ENCODE measurements at places on chromosomes 12 and 14.

- no peak for DNase-seq
Observed at GRCh38 chr14:99513183-99513694, 32.0 kb downstream of the CCNK start.

DNA sequence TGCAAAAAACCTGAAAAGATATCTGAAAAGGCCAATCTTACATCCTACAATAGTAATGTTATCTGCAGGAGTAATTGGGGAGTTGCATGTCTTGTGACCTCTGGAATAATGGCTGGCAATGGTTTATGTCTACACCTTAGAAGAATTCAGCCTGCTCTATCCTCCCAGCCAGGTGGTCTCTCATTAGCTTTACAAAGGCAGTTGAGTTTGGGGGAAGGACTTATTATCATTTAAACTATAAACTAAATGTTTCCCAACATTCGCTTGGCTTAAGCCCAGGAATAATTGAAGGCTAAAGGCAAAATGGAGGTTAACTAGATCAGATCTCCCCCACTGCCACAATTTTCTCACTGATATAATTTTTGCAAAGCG, 158.4 kb upstream of the SFSWAP start:
- DNase-seq, result no peak

DNA sequence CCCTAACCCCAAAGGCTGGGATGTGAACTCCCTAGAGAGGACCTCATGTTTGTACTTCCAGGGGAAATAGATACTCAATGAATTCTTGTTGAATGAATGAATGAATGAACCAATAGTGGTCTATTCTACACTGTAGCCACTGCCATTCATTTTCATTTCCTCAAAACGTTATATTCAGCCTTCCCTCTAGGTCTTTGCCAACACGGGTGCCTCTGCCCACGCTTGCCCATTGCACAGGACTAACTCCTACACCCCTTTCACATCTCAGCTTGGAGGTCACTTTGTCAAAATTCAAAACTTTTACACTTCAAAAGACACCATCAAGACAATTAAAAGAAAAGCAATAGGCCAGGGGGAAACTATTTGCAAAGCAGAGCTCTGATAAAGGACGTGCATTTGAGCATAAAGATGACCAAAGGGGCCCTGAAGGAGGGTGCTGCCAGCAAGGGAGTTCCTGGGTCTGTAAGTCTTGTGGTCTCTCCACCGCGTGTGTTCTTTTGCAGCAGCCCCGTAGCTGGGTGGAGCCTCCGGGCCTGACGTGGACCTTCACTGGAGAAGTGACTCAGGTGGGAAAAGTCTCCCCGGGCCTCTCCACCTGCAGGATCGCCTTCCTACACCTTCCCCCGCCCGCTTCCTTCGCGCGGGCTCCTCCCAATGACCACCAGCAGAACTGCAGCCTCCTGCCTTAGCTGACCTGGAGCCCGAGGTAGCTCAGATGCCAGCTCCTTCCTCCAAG, 31.5 kb downstream of the TMEM63C start:
- no peak for DNase-seq

DNA sequence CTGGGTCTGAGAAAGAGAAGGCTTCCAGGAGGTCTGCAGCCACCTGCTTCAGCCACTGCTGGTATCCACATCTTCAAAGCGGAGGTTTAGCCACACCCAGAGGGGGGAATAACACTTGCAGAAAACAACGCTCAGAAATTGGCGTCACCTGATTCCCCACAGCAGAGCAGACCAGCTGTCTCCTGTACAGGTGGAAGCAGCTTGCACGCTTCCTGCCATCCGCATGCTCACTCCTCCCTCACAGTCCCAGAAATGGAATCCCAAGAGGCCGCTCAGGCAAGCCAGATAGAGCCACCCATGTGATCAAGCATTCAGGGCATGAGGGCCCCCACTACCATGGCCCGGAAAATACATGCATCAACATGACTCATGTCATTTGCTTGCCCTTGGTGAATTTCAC, 112.2 kb upstream of the DIO3 start:
- no peak for DNase-seq

DNA sequence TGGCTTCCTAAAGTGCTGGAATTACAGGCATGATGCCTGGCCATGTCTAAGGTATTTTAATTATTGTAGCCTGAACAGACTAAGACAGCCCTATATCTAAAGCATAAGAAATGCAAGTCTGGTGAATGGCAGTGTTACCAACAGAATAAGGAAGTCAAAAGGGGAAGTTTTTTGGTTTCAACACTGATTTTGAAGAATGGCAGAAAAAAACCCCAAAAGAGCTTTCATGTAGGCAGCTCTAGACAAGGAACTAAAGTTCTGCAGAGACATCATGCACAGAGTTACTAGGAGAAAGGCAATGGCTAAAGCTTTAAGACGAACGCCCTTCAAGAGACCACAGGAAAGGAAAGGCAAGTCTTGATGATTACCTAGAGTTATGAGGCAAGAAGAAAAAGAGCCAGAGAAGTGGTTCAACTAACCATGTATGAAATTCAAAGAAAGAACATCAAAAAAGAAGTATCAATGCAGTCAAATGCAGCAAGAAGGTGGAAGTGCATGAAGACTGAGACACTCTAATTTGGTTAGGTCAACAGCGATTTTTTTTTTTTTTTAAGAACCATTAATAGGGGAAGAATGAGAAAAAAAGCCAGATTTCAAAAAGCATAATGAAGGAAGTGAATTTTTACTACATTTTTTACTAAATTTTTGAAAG, 50.8 kb downstream of the RPS6KA5 start:
- no peak for DNase-seq

DNA sequence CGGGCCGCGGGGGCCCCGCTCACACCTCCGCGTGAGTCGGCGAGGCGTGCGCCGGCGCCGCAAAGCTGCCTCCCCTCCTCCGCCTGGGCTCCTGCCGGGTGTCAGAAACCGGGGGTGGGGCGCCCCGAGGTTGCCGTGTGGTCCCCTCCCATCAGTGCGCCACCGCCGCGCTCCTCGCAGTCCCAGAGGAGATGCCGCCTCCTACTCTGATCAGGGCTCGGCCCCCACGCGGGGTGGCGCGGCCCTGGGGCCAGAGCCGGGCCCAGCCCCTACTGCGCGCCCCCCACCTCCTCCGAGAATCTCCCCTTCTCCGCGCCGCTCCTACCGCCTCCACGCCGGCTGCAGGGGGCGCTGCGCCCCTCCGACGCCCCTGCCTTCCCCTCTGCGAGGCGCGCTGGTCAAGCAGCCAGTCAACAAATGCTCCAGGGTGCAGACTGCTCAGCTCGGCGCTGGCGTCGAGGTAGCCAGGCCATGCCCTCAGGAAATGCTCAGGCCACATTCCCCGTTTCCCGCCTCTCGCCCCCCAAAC, 467 bp upstream of the JAG2 start:
- peak; percentile 40 for DNase-seq

DNA sequence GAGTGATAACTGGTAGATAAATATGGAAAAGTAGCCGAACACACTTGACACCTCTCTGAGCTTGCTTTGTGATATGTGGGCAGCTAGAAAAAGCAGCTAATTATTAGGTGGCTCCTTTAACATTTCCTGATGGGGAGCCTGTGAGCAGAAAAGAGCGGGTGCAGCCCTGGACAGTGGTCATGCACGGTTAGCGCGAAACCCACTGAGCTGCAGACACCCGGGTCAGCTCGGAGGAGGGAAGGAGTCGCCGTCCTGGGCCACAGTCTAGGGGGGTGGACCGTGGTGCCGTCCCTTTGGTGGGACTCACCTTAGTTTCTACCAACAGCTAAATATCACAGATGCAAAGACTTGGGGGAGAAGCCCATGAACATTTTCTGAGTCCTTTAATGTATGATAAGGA, 6.6 kb downstream of the COA8 start:
- no peak for DNase-seq

DNA sequence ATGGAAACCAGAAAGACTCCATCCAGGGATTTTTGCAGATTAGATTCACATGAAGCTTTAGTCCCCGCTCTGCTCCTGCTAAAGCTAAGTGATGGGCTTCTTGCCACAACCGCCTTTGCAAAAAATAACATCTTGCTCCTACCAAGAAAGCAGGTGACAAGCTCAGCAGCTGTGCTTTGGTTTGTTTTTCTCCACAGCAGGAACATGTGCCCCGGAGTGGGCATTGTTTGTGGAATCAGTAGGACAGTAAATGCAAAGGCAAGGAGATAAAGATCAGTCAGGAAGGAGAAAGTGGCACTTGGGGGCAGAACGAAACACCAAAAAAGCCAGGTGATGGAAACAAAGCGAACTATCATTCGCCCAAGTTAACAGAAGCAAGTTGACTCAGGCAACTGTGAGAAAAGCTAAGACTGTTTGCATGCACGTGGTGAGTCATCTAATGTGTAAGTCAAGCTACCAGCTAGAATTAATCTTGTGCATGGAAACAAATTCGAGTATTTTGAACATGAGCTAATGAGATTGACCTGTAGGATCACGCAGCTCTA, 165.5 kb upstream of the PLXNC1 start:
- DNase-seq, result no peak

DNA sequence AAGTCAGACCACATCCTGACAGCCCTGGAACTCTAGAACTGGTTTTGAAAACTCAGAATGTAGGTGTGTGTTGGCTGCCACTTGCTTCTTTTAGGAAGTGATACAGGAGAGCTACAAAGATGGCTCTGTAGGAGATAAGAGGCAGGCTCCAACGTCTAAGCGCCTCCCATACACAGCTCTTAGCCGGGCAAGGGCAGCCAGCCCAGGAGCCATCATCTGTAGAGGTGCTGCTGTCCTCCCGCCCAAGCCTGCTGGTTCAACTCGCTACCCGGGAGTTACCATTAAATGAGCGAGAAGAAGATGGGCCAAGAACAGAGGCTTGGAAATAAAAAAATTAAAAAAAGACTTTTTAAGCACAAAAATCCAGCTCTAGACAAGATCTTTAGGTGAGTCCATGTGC, 61.2 kb upstream of the DIO3 start:
- no peak for DNase-seq

DNA sequence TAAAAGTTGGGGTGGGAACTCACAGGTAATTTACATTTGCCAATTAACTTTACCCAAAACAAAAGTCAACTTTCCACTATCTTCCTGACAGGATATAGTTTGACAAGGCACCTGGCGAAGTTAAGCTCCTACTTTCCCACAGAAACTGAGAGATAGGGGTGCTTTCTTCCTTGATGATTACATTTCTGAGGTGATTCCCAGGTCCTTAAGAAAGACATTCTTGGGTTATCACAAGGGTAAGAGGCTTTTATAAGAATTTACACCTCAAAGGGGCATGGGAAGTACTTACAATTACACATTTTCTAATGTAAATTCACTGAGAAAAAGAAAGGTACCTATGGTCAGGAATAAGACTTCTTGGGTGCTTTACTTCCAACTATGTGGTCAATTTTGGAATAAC, 660.9 kb upstream of the MGAT4C start:
- DNase-seq, result no peak

- DNase-seq, result no peak
Observed at GRCh38 chr12:84165998-84166571, 746.5 kb downstream of the SLC6A15 start.

DNA sequence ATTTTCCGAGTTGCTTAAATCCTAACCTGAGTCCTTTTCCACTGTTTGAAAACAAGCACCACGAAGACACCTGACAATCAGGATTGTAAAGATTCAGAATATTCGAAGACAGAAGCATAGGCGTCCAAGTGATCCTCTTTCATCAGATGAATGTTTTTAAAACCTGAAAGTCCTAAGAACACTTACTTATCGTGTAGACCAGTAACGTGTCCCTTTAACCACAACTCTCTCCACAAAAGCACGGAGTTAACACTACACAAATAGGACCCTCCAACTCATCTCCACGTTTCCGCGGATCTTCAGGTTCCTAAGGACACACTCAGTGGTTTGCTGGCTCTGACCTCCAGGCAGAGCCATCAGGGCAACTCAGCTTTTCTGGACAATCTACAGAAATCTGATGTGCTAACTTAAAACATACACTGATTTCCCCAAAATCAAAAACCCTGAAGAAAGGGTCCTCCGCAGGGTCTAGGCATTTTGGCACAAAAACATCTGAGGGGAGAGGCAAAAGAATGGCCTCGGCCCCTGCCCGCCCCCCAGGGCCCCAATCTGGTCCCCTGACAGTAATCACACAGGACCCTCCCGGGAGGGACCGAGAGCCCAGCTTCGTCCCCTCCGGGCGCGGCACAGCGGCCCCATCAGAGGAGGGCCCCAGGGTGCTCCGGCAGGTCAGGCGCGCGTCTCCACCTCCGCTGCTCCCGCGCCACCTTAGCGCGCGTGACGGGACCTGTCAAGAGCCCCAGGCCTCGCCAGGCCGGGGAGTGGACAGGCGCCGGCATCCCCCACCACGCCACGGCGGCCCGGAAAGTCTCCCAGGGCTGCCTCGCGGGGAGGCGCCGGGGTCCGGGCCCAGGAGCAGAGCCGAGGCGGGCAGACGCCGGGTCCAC, 925 bp downstream of the DICER1 start:
- DNase-seq, result peak; percentile 18

DNA sequence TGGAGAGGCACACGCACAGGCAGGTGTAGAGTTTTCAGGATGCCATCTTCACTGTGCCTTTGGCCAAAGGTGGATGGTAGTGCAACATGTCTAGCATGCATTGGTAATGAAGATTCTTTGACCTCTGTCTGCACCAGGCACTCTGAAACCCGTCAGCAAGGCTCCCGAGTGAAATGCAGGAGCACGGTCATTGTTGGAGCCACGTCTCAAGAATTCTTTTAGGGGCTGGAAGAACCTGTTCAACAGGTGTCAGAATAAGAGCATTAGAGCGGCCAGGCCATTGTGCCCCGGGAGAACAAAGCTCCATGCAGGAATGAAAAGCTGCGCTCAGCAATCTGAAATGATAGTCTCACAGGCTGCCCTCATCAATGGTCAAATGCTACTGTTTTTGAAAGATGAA, 40.2 kb upstream of the DICER1 start:
- no peak for DNase-seq

DNA sequence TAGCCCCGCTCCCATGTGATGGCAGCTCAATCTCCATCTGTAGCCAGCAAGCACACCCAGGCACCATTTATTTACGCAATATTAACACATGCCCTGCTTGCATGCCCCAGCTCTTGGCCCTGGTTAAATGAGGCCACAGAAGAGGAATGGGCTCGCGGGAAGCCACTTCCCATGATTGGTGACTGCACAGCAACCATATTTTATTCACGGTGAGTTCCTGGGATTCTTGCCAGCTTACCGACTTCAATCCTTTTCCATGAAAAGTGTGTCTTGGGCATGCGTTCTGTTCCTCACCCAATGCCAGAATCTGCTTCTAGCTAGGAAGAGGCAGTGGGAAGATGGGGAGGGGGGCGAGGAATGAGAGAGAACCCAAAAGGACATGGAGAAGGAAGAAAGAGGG, 54.7 kb downstream of the PITPNM2 start:
- DNase-seq, result no peak

DNA sequence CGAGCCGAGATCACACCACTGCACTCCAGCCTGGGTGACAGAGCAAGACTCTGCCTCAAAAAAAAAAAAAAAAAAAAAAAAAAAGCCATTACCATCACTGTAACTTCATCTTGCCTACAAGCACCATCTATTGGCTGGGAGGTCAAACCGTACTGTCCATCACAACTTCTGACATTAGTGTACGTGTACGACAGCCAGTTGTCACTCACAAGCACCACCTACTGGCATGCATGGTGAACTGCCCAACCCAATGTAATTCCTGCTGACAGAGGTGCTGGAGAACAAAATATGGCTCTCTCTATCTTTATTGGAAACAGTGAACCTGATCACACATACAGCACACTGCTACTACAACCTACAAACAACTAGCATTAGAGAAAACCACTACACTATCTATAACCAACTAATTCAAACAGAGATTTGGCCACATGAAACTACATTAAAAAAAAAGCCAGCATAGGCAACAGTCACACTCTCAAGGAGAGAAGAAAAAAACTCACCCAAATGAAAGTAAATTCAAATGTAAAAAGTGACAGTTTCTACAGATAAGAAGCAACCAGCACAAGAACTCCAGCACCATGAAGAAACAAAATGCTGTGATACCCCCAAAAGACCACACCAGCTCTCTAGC, 82.3 kb downstream of the PUS7L start:
- DNase-seq, result no peak

GRCh38 chr12:72011374-72011773, 72.7 kb downstream of the TPH2 start:
- no peak for DNase-seq
